ENCODE measurements at places on chromosomes 4 and X.

DNA sequence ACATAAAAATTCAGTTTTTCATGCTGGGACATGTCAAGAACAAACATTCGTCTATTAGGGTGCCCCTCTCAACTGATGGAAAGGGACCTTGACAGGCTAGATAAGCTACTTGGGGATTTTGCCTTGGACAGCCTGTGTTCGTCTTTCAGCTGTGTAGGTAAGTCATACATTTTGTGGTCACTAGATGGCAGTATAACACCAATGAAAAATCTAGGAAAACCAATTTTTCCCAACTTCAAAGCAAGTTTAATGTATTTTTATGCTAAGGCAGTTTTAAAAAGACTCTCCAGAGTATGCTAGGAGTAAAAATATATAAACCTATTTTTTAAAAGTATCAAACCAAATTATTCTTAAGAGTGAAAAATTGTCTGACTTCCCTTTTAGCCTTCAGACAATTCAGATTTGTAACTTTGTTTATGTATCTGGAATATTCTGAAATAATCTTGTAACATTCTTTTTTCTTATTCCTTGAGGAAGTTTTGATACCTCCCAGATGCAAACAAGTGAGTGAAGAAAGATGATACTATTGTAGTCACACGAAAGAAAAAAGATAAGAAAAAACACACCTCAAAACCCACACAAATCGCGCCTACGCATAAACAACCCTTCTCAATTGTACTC, 158.3 kb downstream of the CPE start:
- DNase-seq = no peak

DNA sequence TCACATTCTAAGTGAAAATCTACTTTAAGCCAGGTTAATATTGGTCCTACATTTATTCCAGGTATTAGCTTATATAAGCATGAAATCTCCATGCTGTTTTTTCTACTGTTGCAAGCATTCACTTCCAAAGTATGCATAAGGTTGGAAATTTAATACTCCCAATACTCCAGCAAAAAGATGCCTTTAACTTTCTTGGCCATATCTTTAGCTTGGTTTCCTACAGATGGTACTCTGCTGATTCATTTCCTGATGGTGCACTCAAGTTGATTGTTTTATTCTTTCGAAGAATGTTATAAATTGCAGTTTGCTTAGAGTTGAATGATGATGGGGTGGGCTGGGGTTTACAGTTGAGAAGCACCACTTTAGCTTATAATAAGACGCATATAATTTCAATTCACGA, 330.2 kb downstream of the PTTG2 start:
- DNase-seq = no peak

GRCh38 chrX:69374569-69374968, 129.6 kb upstream of the NALF2 start:
- no peak for DNase-seq

- DNase-seq = no peak
Observed at GRCh38 chr4:152640058-152640921, 39.5 kb downstream of the TMEM154 start.
